Stimulated activated CD8-positive, alpha-beta memory T cell treated with anti-CD3 and anti-CD28 coated beads, Interleukin-4, amount 100 ng/mL, for 24 hours (primary cell): ENCODE measurements at places on chromosomes 2 and 18.

- DNase-seq, result no peak
These were observed 215.8 kb upstream of the DTNA start for GRCh38 chr18:34494359-34494696.

DNA sequence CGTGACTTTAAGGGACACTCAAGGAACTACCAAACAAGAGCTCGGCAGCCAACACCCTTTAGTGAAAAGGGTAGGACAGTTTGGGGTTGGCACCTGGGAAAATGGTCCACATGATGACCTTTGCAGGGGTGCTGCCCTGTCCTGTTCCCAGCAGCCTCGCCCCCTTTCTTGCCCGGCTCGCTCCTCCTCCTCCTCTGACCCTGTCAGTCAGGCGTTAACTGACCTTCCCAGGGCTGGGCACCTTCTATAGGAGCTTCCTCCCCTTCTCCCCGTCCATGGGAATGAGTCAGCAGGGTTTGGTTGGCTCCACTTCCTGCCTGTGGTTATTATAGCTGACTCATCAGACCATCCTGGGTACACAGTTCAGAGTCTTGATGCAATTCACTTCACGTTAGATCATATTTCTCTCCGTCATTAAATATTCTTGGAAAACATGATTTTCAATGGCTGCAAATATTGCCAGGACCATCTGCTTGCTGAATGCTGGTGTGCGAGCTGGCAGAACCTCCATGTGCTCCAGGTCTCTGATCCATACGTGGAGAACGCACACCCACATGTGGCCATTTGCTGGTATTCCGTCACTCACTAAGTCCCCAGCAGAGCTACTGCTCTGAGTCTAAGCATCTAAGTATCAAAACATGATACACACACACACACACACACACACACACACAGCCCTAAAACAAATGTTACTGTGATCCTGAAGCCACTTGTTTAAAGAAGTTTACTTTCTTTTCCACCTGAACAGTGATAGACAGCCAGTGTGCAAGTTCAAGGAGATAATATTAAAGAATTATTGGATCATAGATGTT is 185.0 kb downstream of the ANAPC1 start:
- DNase-seq, result peak; percentile 24

DNA sequence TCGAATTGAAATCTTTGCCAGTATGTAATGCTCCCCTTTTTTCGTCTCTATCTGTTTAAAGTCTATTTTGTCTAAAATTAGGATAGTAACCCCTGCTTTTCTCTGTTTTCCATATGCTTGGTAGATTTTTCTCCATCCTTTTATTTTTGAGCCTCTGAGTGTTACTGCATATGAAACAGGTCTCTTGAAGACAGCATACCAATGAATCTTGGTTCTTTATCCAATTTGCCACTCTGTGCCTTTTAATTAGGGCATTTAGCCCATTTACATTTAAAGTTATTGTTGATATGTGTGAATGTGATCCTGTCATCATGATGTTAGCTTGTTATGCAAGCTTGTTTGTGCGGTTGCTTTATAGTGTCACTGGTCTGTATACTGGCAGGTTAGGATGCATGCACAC is 490.8 kb upstream of the VWC2L start:
- DNase-seq, result no peak

DNA sequence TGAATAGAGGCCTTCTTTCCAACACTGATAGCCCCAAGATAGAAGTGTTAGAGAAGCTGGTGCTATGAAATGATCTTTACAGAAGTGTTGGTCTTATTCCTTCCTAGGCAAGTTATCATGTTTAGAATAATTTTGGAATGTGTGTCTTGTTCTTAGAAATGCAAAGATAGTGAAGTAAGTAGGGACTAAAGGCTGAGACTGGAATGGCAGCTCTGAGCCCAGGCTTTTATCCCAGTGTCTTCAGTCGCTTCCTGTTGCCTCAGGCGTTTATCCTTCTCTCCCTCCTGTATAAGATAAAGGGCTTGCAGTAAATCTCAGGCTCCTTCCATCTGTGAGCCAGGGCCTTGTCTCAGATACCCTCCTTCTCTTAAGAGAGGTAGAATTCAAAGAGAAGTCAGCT is 218.1 kb downstream of the TPGS2 start:
- no peak for DNase-seq

GRCh38 chr2:26559044-26559405 is 81.1 kb upstream of the OTOF start:
- DNase-seq, result no peak

DNA sequence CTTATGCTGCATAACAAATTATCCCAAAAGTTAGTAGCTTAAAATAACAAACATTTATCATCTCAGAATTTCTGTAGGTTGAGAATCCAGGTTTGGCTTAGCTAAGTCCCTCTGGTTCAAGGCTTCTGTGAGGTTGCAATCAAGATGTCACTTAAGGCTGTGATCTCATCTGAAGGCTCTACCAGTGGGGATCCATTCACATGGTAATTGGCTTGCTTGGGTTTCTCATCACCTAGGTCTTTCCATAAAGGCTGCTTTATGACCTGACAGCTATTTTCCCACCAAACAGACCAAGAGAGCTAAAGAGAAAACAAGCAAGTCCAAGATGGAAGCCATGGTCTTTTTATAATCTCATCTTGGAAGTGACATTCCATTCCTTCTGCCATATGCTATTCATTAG is 137.3 kb downstream of the DTNA start:
- no peak for DNase-seq

- DNase-seq, result no peak
These were observed 143.4 kb downstream of the TMEM17 start for GRCh38 chr2:62362561-62362960.

- no peak for DNase-seq
These were observed 52.5 kb downstream of the ZNF516 start for GRCh38 chr18:76442413-76443171.

GRCh38 chr2:94970353-94970752 is 55.2 kb upstream of the MAL start:
- DNase-seq, result no peak

DNA sequence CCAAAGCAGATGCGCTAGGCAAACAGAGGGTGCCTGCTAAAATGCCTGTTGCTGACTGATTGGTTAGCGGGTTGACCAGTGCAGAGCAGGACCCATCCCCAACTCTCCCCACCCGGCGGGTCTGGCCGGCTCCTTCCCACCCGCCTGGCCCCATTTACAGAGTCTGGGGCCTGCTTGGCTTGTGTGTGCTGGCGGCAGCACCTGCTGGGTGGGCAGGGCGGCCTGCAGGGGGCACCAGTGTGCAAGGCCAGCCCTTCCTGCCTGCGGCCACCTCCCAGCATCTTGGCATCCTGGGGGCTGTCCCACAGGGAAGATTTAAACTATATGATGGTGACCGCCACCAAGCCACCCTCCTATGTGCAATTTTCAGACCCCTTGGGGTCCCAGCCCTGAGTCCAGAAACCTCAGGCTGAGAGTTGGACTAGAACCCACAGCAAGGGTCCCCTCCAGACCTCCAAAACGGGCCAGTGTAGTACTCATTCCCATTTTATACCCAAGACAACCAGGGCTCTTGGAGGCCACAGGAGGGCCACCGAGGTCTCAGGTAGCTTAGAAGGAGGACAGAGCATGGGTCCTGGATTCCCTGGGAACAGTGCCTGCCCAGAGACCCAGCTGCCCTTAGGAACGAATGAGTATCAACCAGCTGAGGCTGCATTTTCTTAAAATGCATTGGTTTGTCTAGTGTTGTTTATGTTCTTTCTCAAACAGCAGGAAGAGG is 173.6 kb downstream of the SMAD7 start:
- peak; percentile 56 for DNase-seq

DNA sequence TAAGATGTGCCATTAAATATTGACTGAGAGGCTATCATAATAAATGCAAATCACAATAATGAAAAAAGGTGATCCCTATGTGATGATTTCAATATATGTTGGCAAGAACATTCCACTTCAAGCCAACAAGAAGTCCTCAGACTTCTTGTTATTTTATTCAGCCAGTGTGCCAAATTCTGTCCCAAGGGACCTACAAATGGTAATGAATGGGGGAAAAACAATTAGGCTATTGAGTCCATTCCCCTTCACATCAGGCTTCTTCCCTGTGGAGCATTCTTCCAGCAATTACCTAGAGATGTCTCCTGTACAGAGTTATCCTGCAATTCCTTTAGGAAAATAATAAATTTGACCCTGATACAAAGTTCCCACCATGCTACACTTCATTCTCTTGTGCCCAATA is 144.4 kb downstream of the PIEZO2 start:
- DNase-seq, result no peak

GRCh38 chr2:39403311-39403710 is 33.8 kb downstream of the MAP4K3 start:
- no peak for DNase-seq

GRCh38 chr2:111143107-111143842 is 22.6 kb downstream of the BCL2L11 start:
- no peak for DNase-seq

DNA sequence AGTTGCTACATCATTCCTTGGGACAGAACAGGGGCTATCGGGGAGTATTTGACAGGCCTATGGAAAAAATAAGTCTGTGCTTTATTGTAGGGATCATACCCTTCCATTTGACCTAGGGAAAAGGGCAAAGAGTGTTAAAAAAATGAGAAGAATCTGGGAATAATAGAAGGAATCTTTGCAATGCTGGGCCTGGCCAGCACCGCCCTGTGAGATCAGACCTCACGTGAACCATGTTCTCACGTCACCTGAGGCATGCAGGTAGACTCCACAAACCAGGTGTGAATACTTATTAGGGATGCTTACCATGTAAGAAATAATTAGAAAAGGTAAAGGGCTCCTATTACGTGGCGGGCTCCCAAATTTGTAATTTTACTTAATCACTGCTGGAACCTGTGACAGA is 177.5 kb upstream of the GATA6 start:
- DNase-seq, result no peak

DNA sequence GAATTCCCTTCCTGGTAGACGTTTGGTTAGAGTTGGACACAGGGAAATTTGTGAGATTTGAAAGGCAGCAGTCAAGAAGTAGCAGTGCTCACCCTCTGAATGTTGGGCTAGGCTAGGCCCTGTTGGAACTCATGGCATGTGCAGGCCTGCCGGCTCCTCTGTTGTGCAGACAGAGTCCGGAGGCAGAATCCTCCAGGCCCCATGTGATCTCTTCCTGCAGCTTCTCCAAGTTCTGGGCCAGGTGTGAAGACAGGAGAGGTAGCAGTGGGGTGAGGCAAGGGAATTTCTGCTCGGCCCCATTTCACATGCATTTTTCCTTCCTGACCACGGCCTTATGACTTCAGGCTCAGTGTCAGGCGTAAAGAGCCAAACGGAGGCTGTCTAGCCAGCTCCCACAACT is 36.9 kb upstream of the RAB31 start:
- no peak for DNase-seq

DNA sequence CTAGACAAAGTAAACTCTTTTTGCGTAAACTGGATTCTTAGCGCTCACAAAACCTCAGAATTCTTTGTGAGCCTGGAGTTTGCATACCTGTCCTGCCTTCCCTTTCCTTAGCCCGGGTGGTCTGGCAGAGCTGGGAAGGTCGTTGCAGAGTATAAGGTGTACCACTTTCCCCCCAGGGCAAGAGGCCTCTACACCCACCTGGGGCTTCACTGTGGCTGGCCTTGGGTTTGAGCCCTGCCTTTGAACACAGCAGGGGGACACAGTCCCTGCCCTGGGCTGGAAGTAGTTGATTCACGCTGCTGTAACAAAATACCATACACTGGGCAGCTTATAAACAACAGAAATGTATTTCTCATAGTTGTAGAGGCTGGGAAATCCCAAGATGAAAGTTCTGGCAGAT is 133.9 kb downstream of the B3GNT2 start:
- DNase-seq, result no peak

DNA sequence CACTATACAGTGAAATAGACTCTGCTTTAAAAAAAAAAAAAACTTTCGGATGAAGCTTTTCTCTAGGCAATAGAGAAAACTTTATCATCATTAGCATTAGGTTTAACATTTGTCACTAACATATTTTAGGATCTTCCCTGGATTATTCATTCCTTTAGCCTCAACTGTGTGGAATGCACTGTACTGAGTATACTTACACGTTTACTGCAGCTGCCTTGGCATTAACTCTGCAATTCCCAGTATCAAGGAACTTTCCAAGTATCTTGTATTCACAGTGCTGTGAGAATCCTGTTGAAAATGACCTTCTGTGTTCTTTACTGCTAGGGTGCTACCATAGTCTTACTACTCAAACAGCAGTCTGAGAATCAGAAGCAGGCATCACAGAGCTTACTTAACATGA is 328.2 kb upstream of the COL3A1 start:
- DNase-seq, result no peak

GRCh38 chr2:240383871-240384700 is 51.4 kb upstream of the GPC1 start:
- DNase-seq, result no peak

DNA sequence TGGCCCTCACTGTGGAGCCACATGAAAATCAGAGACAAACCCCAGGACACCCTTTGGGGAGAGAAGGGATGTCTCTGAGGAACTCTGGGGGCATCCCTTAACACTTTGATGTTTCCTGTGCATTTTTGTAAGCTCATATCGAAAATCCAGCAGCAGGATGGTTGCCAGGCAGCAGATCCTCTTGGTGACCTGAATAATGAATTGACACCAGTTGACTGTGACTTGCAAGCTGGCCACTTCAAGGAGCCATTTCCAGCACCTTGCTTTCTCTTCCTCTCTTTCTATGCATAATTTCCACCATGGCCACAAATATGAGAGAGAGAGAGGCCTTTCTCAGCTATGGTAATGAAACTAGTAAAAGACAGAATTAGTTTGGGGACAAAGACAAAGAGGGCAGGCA is 91.7 kb downstream of the NRP2 start:
- no peak for DNase-seq

- no peak for DNase-seq
These were observed 18.1 kb downstream of the TEX51 start for GRCh38 chr2:126916744-126917143.

- no peak for DNase-seq
These were observed 92.9 kb upstream of the SLC14A2 start for GRCh38 chr18:45522371-45522770.

- no peak for DNase-seq
These were observed 875.1 kb downstream of the SLC4A3 start for GRCh38 chr2:220502539-220502938.

DNA sequence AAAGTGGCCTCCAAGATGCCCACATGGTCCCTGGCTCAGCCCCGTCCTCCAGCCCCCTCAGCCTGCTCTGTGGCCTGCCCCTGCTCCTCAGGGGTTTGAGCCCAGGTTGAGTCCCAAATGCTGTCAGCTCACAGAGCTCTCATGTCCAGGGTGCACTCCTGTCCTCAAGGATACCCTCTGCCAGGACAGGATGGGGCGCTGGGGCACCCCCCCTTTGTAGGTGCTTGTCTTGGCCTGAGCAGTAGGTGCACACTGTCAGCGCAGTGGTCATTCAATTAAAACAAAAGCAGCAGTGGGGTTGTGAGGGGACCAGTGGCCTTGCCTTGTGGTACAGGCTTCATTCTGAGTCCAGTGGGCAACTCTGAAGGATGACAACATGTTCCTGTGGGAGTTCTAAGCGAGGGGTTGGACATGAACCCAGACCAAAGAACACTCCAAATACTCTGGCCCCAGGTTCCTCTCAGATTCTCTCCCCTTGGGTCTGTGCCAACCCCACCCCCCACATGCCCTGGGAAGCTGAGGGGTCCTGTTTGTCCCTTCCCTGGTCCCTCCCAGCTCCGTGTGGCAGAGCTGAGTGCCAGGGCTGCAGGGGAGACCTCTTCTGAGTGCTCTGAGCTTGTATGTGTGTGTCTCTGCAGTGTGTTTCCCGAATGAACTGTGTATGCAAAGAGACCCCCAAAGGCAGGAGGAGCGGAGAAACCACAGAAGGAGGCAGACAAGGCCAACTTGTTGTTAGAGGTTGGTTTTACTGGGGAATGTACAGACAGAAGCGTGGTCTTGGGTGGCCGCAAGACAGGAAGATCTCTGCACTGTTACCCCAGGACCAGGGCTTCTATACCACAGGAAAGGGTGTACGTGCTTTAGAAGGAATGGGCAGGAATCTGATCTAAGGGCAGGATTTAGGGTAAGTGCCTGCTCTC is 155.6 kb upstream of the HS6ST1 start:
- no peak for DNase-seq
